ENCODE measurements at places on chromosomes 6 and 20.

DNA sequence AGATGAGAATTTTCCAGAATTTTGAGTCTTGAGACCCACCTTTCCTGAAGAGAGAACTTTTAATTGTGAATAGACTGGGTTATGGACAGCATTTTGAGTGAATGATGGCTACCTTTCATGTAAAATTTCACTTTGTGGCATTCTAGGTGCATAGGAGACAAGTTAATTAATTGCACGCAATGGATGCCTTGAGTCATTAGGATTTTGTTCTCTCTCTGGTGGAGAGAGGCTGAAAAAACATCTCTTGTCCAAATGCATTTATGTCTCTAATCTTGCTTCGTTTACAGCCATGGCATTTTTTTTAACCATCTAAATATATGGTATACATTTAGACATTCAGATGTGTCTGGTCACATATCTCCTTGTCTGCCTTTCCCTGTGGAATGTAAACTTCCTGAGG is 3.1 kb downstream of the RHAG start:
- no peak for DNase-seq

- DNase-seq, result no peak
These were observed 13.3 kb downstream of the TAF4 start for GRCh38 chr20:62052336-62052841.

- DNase-seq, result no peak
These were observed 219.2 kb upstream of the ZFP64 start for GRCh38 chr20:52410731-52411234.

DNA sequence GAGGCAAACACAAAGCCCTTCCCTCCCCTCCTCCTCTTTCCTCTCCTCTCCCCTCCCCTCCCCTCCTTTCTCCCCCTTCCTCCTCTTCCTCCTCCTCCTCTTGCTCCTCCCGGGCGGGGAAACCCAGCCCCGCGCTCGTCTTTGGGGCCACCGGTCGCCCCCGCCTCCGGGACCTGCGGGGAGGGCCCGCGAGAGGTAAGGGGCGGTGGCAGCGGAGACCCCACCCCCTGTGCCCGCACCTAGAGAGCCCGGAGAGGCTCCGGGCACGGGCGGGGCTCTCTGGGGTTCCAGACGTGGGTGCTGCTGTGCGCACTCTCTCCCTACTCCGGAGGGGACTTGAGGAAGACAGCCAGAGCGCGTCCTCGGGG is at the start of gene RIN2:
TSS of gene RIN2 (plus strand) at position 126 of the 368 bp plus-strand sequence. CDS start 131,344 bp downstream, outside the sequence.
- DNase-seq, result no peak

- peak; percentile 39 for DNase-seq
These were observed 133.5 kb downstream of the TAF4 start for GRCh38 chr20:61932199-61932592.

DNA sequence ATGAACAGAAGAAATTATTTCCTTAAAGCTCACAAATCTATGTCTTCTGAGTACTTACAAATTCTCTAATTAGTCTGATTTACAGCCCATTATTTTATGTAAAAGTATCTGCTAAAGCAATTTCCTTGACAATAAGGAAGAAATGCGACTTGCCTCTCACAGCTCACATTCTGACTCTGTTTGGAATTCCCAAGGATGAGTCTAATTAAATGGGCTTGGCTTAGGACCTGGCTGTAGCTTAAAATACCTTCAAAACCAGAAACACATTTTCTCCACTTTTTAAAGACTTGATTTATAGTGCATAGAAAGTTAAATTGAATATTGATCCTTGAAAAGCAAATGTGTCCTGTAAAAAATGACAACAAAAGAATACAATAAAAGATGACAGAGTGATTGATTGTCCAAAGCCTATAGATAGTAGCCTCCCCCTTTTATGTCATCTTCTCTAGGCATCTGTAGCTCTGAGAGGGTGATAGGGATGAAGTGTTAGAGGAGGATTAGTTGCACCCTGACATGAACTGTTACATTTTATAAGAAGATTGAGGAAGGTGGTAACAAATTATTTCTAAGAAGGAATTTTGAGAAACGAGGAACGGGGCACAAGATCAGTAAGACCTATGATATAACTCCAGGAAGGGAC is 118.9 kb downstream of the MACROD2 start:
- DNase-seq, result no peak
